ENCODE measurements at places on chromosomes 13 and 19.

DNA sequence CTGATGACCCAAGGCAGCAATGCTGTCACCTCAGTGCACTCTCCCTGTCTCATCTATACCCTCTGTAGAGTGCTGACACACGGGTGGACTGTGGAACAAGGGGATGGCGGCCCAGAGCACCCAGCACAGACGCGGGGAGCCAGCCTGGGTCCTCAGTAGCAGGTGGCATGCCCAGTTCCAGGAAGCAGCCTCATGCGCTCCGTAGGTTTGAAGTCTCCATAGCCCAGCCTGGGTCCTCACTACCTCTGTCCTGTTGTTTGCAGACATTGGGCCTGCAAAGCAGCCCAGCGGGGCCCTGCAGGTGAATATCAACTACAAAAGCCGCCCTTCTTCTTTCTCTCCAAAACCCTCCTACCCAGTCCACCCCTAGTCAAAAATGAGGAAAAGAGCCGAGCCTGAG, 5.0 kb upstream of the SLC7A9 start:
- no peak for DNase-seq

- no peak for DNase-seq
These were observed 205.9 kb upstream of the MIR17HG start for GRCh38 chr13:91141543-91142061.

DNA sequence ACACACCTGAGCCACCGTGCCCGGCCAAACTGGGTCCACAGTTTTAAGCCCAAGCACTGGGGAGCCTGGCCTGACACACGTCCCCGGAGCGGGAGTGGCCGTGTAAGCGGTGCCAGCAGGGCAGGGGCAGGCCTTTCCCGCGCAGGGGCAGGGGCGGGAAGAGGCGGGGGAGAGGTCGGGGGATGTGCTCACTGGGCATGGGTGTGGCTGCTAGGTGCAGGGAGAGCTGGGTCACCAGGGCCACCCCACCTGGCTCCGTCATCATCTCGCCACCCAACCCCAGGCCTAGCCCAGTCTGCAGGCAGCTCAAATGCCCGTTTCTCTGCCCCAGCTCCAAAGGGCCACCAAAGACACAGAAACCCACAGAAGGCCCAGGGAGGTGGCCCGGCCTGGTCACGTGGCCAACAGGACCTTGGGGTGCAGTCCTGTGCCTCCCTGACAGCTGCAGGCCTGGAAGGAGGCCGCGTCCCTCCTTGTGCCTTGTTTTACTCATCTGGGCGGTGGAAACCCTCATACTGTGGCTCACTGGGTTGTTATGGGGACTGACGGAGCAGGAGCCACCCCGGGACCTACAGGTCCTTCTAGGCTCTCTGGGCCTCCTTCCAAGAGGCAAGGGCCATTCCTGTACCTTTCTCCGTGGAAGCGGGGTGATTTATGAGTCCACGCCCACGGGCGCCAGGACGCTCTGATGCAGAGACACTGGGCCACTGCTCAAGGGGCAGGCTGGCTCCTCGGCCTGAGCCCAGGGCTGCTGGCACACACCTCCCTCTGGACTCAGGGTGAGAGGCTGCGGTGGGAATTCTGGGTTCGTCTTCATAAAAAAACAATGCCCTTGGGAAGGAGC, 27.7 kb downstream of the MAP2K2 start:
- no peak for DNase-seq

GRCh38 chr13:24625331-24625731, 54.9 kb upstream of the ATP12A start:
- DNase-seq = no peak

Measured in mammary epithelial cell (primary cell).